ENCODE measurements at places on chromosomes 2 and 18. TPM values are rescaled to one million over a fixed set of nuclear protein-coding genes. Genes with fewer than 3 reads are reported as not detected.

ZNF521 gene
- 6.9 TPM for total RNA-seq

ZFP36L2 gene
- total RNA-seq, result 199 TPM

CRYBA2 gene
- 4.1 TPM for total RNA-seq

LYG1 gene
- total RNA-seq, result 0.55 TPM

DNER gene
- total RNA-seq, result 0.40 TPM

CIAO1 gene
- 68.8 TPM for total RNA-seq

LINC00305 gene
- total RNA-seq, result not detected

DNA sequence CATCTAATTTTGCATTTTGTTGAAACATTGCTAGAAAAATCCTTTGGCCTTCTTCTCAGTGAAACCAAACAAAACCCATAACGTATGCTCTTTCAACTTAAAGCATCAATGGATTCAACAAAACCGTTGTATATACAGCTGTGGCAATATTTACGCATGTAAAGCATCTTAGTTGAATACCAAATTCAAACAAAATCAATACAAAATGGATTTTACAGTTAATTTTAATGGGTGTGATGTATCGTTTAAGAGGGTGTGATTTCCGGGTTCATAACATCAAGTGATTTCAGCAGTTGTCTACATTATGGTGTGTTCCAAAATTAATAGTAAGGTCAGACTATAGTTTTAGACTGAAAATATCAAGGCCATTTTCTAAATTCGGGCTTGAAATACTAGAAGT is 198.2 kb downstream of the TGIF1 start:
- DNase-seq, result no peak

GRCh38 chr18:76752400-76752799 is 70.0 kb upstream of the ZNF236 start:
- no peak for DNase-seq

- no peak for DNase-seq
These were observed 108.7 kb downstream of the ZNF521 start for GRCh38 chr18:25243257-25243656.

- no peak for DNase-seq
These were observed 1231.2 kb upstream of the ZEB2 start for GRCh38 chr2:145751155-145751554.

DNA sequence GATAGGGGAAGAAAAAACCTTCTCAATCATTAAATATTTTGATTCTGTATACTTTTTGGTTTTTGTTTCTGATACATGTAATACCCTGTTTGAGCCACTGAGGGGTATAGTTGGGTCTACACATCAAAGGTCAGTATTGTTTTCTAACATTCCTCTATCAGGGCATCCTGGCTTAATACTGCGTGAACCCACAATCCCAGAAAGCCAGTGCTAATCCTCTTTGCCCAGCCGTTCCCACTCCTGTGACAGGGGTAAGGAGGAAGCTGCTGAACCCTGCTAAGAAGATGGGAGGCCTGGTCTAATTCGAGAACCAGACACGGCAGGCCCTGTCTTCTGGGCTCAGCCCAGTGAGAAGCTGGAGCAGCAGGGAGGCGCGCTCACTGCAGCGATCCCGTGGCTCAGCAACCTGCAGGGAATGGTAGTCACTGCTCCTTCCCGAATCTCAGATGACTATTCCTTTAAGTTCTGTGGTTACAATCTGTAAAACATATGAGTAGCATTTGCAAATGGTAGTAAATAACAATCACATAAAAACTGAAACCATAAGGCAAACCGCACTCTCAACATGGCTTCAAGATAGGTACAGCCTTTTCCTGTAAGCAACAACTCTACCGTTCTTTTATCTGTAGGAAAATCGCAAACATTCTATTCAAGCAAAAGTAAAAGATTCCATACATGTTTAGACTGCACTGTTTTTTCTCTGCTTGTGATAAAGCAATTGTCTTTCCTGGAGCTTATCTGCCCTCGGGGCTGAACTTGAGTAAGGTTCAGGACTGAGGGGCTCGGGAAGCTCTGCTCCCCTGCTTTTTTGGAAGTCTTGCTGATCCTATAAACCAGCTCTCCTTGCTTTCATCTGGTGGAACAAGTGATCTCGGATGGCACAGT is 87.0 kb downstream of the EPB41L3 start:
- DNase-seq, result no peak

DNA sequence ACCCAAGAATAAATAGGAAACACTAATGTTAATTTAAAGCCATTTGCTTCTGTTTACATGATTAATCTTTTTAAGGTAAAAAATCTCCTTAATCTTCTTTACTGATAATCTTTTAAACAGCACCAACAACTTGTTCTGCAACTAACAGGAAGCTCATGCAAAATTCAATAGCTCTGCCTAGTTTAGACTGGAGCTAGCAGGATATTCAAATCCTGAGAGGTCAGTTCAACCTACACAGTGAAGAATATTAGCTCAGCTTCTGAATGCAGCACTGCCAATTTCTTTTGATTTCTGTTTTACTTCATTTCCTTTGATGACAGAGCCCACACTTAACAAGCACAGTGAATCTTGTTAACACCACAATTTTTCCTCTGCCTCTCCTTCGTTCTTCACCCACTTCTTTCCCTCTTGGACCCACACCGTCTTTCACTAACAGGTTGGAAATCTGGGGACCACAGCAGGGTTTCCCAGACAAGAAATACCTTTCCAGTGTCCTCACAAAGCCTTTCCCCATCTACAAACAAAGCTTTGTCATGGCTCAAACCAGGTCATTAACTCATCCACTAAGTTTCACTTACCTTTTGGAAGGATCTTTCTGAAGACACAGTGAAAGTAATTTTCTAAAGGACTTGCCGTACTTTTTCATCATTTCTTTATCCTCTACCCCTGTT is 109.8 kb downstream of the STK39 start:
- no peak for DNase-seq

- DNase-seq, result no peak
These were observed 58.1 kb downstream of the SPOPL start for GRCh38 chr2:138559641-138560040.

GRCh38 chr2:99481527-99481926 is 8.3 kb downstream of the REV1 start:
- DNase-seq, result no peak

DNA sequence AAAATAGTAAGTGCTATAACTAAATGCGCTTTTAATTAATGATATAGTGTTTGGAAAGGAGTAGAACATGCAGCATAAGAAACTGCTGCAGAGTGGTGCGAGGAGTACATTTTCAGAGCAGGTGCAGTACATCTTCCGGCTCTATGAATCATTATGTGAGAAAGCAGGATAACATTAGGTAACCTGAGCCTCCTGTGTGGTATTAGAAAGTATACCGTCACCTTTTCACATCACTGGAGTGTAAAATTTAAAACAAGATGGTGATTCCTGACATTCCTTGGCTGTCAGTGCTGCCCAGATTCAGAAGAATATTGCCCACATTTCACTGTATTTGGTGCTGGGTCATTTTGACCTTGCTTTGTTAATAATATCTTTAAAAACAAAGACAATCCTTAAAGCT is 7.8 kb upstream of the DYNC2LI1 start:
- no peak for DNase-seq
